ENCODE measurements at places on chromosomes 4 and X.

DNA sequence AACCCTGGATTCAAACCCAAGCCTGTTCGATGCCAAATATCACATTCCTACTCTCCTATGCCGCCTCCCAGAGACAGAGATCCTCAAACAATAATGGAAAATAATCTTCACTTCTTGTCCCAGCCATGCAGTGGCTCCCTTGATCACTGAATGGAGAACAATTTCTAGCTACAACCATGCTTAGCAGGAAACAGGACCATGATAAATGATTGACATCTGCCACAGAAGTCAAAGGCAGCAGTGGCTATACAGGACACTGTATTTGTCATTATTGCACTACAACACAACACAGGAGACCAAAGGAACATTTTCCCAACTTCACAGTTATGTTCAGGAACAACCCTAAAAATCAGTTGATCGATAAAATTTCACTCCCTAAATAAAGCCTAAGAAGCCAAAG lies 243.3 kb upstream of the SLC7A11 start:
- no peak for DNase-seq

- no peak for DNase-seq
These were observed 62.2 kb downstream of the DIPK2B start for GRCh38 chrX:45138525-45138924.

GRCh38 chr4:99808260-99808857 lies 8.3 kb upstream of the DAPP1 start:
- DNase-seq = peak; percentile 17

GRCh38 chrX:48696909-48697727 lies 584 bp downstream of the SUV39H1 start:
- DNase-seq = peak; percentile 15

GRCh38 chrX:13194291-13195103 lies 125.4 kb downstream of the ATXN3L start:
- DNase-seq = peak; percentile 59

GRCh38 chr4:26086621-26087441 lies 172.8 kb downstream of the SMIM20 start:
- no peak for DNase-seq

- DNase-seq = no peak
These were observed 662 bp downstream of the APBB2 start for GRCh38 chr4:41213625-41214135.

DNA sequence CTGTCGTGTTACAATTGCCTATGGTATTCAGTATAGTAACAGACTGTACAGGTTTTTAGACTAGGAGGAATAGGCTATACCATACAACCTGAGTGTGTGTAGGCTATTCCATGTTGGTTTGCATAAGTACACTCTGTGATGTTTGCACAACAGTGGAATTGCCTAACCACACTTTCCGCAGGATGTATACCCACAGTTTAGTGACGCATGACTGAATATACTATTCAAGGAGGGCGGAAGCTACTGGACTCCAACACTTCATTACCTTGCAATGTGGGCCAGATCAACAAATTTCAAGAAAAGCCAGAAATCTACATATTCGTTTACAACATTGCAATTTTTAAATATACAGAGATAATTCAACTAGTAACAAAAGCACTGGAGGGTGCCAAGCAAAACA lies 317.2 kb downstream of the PDGFC start:
- DNase-seq = no peak

DNA sequence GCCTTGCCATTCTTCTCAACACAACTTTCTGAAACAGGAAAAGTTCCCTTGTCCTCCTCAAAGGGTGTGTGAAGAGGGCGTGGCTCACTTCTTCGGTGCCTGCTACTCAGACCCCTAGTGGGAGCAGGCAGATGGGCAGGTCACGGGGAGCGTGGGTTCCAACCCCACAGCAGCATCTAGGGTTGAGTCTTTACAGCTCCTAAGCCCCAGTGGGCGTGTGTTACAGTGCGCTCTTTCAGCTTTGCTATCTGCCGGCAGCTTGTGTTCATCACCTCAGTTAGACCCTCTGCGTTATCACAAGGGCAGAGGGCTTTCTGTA lies 57.5 kb upstream of the KLF3 start:
- no peak for DNase-seq

- DNase-seq = no peak
These were observed 119.9 kb downstream of the ANK2 start for GRCh38 chr4:113169368-113169767.

DNA sequence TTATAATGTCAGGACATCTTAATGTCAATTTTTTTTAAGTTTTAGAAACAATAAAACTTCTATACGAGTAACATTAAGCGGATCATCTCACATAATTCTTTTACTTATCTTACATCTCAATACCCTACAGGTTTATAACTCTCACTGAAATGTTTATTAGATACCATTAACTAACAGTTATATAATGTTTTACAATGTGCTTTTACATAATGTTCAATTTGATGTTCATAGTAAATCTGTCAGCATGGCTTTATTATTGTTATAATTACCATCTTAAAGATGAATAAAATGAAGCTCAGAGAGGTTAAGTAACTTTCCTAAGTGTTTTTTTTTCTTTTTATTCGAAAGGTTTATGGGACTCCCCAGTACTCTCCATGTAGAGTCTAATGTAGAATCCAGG lies 33.9 kb upstream of the WDFY3 start:
- no peak for DNase-seq

- no peak for DNase-seq
These were observed 1.4 kb downstream of the AMMECR1 start for GRCh38 chrX:110316351-110317060.

DNA sequence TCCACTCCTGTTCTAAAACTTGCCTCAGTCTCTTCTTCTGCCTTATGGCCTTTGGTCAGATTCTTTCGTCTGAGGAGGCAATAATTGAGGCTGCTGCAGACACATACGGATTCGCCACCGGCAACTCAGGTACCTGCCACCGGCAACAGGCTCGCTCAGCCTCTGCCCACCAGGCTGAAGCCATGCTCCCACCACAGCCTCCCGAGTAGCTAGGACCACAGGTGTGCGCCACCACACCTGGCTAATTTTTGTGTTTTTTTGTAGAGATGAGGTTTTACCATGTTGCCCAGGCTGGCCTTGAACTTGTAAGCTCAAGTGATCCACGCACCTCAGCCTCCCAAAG lies 26.6 kb downstream of the TNIP2 start:
- DNase-seq = no peak

GRCh38 chr4:159592898-159593556 lies 490.1 kb downstream of the RAPGEF2 start:
- no peak for DNase-seq

DNA sequence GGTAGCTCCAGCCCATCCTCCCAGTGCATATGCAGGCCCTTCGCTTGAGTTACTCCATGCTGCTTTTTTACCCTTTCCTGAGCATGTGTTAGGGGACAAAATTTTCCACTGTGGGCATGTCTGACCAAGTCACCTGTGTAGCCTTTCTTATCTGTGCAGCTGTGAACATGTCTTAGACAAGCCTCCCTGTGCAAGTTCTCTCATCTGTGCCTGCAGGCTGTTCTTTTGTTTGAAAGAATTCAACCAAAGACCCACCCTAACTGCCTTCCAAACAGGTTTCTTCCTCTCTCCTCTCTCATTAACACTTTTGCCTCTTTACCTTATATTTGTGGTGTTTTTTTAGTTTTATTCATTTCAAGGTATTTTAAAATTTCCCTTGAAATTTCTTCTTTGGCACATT lies 53.2 kb upstream of the SPIN4 start:
- no peak for DNase-seq

- DNase-seq = no peak
These were observed 35.6 kb downstream of the CAMK2D start for GRCh38 chr4:113725963-113726362.

DNA sequence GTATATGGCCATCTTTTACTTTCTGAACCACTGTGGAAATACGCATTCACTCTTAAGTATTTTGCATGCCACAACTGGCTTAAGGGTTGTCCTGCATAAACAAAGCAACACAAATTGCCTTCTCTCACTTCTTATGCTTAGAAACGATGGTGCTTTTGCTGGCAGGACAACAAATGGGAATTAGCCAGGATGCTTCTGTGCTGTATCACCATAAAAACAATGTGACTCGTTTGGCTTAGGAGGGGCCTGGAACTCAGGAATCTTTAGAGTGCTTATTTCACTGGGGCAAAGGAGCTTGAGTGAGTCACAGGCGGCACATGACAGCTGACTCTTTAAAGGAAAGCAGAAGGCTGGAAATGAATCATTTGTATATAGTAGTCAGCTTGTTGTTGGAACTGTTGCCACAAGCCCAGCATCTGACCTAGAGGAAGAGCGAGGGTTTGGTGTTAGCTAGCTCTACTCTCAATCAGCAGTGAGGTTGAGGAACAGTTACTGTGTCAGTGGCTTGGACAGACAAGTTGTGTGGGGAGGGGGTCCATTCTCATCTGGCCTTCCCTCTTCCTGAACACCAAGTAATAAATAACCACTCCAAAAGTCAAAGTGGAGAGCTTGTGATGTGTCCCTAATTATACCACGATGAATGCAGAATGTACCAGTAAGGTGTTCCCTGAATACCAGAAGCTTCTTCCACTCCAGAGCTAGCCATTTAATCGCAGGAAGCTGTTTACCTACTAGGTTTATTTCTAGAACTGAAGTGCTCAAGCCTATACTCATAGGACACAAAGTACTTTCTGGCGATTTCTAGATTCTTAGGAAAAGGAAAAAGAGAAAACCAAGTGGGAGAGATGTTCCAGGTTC lies 293.1 kb downstream of the CAMK2D start:
- no peak for DNase-seq

GRCh38 chr4:163878336-163879121 lies 384.0 kb downstream of the TMA16 start:
- DNase-seq = no peak

GRCh38 chr4:21209860-21210259 lies 509.6 kb downstream of the PACRGL start:
- DNase-seq = no peak

DNA sequence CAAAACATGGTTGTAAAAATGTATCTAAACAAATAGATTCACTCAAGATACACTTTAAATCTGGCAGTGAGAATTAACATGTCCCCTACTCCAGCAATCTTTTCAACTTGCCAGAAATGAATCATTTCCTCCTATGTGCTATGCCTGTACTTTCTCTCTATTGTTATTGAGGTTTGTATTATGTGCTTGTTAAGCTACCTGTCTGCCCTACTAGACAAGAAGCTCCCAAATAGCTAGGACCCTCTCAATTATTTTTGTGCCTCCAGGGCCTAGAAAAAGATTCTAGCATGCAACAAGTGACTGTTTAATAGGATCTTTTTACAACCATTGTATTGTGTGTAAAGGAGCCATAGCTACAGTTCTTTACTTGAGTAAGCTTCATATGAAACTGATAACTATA lies 3.5 kb upstream of the SAP30 start:
- no peak for DNase-seq

DNA sequence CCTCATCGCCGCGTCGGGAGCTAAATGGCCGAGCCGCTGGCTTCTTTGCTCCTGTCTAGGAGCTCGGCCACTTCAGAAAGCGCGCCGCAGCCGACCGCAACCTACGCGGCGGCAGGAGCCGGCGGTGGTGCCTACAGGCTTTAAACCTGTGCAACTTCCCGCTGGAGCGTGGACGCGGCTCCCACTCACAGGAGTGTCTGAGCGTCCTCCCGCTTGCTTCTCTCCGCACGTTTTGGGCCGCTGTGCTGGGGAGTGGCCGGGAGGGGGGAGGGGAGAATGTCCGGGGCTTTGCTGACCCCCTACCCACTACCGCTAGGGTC lies 1.0 kb downstream of the NHSL2 start:
- DNase-seq = no peak

GRCh38 chr4:25803720-25804225 lies 59.0 kb downstream of the SEL1L3 start:
- DNase-seq = no peak

DNA sequence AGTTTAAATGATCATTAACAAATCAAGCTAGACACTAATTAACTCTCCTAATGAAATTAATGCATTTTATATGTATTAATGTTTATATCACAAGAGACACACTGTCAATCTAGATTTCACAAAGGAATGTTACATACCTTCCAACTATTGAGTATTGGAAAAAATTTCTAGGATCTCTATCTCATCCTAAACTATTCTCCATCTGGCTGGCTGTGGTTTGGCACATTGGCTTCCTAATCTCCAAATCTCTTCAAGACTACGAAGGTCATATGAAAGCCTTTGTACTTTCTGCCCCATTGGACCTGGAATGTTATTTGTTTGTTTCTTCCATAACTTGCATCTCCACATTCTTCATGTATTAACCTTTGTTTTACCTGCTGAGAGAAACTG lies 1160.0 kb downstream of the ADGRL3 start:
- DNase-seq = no peak

GRCh38 chr4:38866973-38867477 lies 581 bp upstream of the FAM114A1 start:
- no peak for DNase-seq

- no peak for DNase-seq
These were observed 68.7 kb upstream of the PGM2 start for GRCh38 chr4:37757761-37758160.

DNA sequence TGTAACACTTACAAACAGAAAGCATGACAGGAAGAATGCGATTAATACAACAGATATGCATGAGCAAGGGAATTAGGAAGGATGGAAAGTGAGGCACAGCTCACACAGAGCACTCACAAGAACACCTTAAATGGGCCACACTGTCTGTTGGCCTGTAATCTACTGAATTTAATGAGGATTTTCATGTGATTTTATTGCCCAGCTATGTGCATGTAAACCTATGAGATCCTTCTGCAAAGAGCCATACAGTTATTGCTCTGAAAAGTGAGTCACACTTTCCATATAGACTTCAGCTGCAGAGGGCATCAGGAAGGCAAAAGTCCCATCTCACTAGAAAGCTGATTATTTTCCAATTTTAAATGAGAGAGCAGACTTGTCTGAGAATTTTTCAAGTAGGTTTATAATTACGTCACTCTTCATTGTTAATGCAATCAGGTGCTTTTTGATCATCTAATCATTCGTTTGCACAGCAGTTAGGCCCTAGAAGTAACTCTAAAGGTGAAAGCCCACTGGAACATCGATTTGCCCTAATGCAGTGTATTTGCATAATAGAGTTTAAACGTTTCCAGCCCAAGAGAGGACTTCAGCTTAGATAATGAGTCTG lies 832.7 kb upstream of the INTU start:
- DNase-seq = peak; percentile 0

DNA sequence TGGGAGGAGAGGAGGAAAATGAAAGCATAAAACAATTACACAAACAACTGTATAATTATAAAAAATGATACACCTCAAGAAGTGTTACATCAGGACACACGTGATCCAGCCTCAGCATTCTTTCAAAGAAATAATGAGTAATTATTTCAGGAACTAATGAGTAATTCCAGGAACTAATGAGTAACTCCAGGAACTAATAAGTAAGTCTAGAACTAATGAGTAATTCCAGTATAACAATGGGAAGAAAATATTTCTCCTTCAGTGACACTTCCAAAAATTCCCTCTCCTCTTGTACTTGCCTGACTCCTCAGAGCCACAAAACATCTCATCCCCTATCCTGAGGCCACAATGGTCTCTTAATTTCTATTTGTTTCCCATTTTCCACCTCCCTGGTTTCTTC lies 63.5 kb upstream of the COL25A1 start:
- DNase-seq = no peak
